ENCODE measurements at places on chromosomes 4 and X.

DNA sequence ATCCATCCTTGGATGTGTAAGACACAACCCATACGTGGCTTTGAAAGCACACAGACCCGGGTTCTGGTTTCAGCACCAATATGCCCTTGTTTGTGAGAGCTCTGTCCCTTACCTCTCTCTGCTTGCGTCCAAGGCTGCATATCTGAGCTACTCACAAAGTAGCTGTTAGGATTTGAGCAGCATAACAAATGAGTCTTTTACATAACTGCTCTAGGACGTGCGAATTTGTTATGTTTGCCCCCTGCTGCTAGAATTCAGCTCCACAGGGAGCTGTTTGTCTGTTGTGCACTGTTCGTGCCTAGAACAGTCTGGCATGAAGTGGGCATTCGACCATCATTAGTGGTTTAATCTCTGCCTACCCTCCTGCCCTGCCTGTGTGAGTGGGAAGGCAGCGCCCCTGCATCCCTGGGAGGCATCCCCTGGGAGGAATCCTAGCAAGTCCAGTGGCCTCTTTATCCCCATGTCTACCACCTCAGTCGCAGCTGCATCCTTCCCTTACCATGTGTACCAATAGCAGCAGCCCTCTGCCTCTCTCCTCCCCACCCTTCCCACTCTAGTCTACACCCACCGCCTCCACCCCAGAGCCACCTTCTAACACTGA is 42.1 kb downstream of the SLC2A9 start:
- no peak for DNase-seq

GRCh38 chr4:126435491-126435890 is 1120.7 kb downstream of the FAT4 start:
- no peak for DNase-seq

GRCh38 chr4:153261914-153262313 is 57.7 kb downstream of the TRIM2 start:
- no peak for DNase-seq

GRCh38 chrX:65241059-65241721 is 264.9 kb upstream of the ZC4H2 start:
- no peak for DNase-seq

DNA sequence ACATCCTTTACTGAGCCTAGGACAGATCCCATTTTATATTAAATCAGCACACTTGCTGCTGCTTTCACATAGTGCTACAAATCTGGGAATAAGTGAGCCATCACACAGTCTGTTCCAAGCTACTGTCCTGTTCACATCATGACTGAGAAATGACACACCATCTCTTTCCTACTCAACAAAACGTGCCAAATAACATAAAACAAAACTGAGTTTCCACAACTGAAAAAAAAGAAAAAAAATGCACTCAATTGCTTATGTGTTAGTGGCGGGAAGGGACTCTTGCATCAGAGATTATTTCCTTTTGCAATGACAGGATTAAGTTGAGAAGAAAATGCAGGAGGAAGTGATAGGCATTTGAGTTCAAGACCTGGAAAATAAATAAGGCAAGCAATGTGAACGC is 109.0 kb downstream of the SHROOM4 start:
- DNase-seq, result peak; percentile 60

- DNase-seq, result no peak
Observed at GRCh38 chrX:42824541-42824940, 46.6 kb upstream of the PPP1R2C start.

- no peak for DNase-seq
Observed at GRCh38 chr4:100880011-100880410, 362.2 kb upstream of the EMCN start.

DNA sequence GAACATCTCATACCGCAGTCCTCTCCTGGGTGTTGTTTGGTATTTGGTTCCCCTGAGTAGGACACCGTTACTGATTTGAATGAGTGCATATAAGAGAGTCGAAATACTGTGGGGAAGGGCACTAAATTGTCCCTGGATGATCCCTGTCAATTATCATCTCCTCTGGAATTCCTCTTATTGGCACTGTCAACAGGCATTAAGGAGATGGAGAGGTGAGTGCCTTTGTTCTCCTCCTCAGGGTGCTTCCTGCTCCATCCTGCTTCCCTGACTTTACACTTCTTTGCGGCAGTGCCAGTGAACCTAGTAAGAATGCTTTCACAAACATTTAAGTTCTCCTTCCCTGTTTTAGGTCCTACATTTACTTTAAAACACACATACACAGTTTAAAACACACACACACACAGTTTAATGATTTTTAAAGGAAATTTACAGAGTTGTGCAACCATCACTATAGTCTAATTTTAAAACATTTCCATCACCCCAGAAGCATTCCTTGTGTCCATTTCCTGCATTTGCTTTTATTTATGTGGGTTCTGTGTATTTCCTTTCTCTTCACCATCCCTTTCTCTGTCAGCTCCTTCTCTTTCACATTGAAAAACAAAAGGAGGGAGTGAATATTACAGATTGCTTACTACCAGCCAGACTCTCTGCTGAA is 20.9 kb upstream of the ZRSR2 start:
- DNase-seq, result no peak

DNA sequence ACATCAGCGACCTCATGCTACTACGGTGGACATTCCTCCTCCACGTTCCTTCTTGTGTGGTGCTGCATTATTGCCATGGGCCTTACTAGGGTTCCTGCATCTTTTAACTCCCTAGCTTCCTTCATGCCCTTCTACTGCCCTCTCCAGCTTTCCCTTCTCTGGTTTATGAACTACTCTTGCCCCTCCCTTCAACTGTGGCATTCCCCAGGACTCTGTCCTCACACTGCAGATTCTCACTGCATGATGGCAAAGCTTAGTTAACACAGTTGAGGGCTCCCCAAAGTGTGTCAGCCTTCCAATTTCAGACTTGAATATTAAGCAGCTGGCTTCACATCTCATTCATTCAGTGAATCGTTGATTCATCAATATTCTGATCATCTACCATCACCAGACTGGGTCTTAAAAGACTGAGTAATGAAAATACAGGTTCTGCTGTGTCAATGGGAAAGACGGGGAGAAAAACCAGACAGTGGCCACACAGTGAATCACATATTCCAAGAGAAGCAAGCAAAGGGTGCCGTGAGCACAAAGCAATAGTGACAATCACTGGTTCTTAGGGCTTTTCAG is 53.0 kb downstream of the ZFX start:
- no peak for DNase-seq

GRCh38 chr4:142844782-142845181 is 1.3 kb downstream of the INPP4B start:
- no peak for DNase-seq

GRCh38 chr4:14916554-14917297 is 85.6 kb upstream of the CPEB2 start:
- DNase-seq, result peak; percentile 95

- no peak for DNase-seq
Observed at GRCh38 chr4:154658680-154659405, 46.4 kb upstream of the FGG start.

DNA sequence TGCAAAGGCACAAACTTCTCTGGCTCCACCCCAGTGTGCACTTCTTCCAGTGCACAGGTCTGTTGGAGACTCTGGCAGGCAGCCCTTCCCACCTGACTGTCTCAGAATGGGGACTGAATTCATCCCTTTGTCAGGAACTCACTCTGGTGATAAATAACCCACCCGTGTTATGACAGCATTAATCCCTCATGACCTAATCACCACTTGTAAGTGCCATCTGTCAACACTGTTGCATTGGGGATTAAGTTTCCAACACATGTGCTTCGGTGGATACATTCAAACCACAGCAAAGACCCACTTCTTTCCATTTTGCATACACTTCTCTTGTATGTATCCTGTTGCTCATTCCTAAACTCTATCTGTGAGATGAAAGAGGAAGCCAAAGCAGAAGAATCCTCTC is 1002.9 kb upstream of the IGFBP7 start:
- DNase-seq, result no peak

DNA sequence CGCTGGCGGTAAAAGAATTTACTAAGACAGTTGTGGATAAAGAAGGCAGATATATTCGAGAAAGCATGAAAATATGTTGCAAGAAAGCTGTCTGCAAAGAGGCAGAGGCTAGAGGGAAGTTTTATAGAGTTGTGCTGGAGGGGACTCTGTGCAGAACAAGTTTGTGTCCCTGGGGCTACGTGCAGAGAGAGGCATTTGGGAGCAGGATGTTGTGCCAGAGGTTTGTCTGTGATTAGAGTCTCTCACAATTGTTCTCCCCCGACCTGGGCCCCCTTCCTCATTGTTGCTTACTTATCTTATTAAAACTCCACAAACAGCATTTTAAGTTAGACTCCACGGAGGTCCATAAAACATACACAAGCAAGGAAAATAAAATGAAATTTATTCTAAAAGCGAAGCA is 831.3 kb downstream of the NLGN4X start:
- no peak for DNase-seq

DNA sequence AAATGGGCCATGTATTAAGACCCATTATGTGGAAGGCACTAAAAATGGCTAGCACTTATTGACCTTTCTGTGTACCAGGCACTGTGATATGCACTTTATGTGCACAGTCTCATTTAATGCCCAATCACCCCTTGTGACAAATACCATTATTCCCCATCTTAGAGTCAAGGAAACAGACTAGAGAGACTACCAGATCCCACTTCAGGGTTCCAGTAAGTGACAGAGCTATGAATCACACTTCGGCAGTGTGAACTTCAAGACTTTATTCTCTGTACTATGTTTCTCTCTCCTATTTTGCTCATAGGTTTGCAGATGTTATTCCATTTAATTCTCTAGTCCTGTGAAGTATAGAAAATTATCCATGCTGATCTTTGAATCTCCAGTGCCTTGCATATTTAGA is 107.0 kb downstream of the NFKB1 start:
- DNase-seq, result peak; percentile 50

DNA sequence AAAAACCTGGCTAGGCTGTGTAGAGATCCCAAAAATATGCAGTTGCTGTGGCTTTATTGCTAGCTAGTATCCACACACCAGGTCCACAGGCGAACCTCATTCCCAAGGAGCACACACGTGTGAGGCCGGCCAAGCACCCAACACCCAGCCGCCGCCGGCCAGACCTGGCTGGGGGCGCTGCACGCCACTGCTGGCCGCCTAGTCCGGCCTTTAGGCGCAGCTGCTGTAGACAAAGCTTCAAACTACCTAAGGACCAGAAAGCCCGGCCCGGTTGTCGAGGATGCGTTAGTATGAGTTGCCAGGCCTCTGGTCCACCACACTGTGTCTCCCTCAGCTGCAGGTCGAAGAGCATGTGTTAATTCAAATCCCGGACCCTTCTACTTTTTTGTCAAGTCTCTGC is 3.1 kb downstream of the POU3F4 start:
- no peak for DNase-seq

- DNase-seq, result peak; percentile 47
Observed at GRCh38 chrX:97685753-97686152, 802.0 kb downstream of the RPA4 start.

- DNase-seq, result no peak
Observed at GRCh38 chrX:49187028-49187394, 838 bp upstream of the PRICKLE3 start.

DNA sequence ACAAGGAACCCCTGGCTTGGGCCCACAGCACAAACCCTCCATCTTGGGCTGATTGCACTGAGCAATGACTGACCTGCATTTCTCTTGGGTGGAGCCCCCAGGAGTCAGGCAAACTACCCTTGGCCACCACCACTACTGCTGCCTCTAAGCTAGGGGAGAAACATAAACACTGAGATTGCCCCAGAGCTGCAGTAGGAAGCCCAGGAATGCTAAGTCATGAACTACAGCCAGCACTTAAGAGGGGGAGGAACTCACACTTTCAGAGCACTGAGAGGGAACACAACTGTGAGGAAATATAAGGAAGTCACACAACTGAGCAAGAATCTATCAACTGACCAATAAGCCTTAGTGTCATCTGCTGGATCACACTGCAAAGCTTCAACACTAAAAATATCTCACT is 111.6 kb upstream of the PPP3CA start:
- DNase-seq, result no peak

DNA sequence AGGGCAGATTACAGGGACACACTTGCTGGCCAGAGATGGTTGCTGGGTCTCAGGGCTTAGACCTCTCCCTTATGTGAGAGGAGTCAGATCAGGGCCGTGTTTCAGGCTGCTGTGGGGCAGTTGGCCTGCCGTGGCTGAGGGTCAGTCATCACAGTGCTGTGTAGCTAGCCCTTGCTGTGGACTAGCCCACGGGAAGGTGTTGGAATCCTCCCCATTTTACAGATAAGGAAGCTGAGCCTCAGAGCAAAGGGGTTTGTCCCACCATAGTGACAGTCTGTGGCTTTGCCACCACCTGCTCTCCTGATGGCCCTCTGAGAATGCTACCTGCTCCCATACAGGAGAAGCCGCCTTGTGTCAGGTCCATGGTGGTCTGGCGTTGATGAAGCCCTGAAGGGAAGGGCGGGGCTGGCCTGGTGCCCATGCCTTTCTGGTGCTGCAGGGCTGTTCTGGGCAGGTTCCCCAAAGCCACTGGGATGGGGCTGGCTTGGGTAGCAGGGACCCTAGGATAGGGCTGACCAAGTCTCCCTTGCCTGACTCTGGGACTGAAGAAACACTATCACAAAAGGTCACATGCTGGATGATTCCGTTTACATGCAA is 2.4 kb upstream of the FAM53A start:
- no peak for DNase-seq

DNA sequence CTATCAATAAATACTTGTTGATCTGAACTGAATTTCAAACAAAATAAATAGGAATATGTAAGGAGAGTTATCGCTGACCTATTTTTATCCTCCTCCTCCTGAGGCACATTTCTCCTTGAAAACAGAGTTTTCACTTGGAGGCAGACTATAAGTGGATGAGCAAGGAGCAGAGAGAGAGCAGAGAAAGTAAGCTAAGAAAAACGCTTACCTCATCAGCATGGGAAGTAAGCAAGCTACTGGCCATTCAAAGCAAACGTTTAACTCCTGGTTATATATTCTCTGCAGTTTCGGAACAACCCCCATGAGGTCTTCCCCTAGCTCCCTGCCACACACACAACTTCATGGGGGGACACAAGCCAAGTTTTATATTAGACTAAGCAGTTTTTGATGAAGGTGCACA is 13.2 kb downstream of the ZDHHC9 start:
- peak; percentile 13 for DNase-seq

- no peak for DNase-seq
Observed at GRCh38 chr4:168622600-168622999, 125.7 kb downstream of the PALLD start.

DNA sequence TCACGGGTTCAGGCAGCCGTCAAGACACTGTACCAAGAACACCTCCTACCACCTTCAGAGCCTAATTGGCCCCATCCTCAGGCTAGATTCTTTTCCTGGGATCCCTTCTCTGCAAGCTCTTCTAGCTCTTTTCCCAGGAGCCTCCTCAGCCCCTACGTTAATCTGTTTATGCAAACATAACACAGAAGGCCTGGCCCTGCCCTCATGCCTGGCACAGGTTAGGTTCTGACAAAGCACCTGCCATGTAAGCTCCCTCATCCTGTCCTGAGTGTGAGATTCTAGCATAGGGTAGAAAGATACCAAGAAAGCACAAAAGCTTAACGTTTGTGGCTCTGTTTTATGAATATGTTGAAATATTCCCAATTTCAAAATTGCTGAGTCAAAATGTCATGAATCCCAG is 93.6 kb downstream of the IRF2 start:
- DNase-seq, result no peak

- DNase-seq, result no peak
Observed at GRCh38 chr4:13452927-13453579, 31.1 kb downstream of the RAB28 start.

All from kidney tubule cell (primary cell).